NCI-H146 (cell line): ENCODE measurements at places on chromosomes 5 and 9.

- no peak for DNase-seq
Measured at GRCh38 chr5:118981783-118982182, 6.6 kb downstream of the DTWD2 start.

- DNase-seq = no peak
Measured at GRCh38 chr9:132494857-132495256, 84.8 kb downstream of the CFAP77 start.

- DNase-seq = no peak
Measured at GRCh38 chr5:96876292-96876850, at the start of gene ERAP2. ERAP2 (plus strand) TSS chr5:96876500; CDS start chr5:96879686, 3,186 bp downstream.

GRCh38 chr5:170110403-170111087 lies 4.8 kb downstream of the FOXI1 start:
- DNase-seq = no peak
